ENCODE measurements at places on chromosomes 3 and 15. TPM values are rescaled to one million over a fixed set of nuclear protein-coding genes. Genes with fewer than 3 reads are reported as not detected.

GRCh38 chr3:23993556-23994243 lies 48.6 kb downstream of the NR1D2 start:
- H3K4me3 ChIP-seq: no peak overlapping the region
- peak overlapping the region; percentile 45 for H3K27ac ChIP-seq
- H3K27me3 ChIP-seq: no peaks in the 10 kb centered on the region
- no peak for DNase-seq

- DNase-seq: peak; percentile 32
- H3K4me3 ChIP-seq: peak overlapping the region; percentile 83
- no peaks in the 10 kb centered on the region for H3K36me3 ChIP-seq
- H3K4me1 ChIP-seq: peaks cover 50% of the 10 kb centered on the region
- H3K27me3 ChIP-seq: no peaks in the 10 kb centered on the region
These were observed 66.2 kb downstream of the KLF13 start for GRCh38 chr15:31392761-31393401.

DNA sequence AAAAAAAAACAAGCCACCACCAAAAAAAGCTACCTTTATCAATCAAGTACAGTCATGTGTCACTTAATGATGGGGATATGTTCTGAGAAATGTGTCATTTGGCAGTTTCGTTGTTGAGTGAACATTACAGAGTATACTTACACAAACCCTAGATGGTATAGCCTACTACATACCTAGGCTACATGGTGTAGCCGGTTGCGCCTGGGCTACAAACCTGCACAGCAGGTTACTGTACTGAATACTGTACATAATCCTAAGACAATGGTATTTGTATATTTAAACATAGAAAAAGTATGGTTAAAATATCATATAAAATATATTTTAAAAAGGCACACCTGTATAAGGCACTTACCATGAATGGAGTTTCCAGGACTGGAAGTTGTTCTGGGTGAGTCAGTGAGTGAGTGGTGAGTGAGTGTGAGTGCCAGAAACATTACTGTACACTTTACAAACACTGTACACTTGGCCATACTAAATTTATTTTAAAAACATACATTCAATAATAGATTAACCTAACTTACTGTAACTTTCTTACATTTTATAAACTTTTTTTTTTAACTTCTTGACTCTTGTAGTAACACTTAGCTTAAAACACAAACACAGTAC lies 25.9 kb upstream of the JMJD7 start:
- no peak overlapping the region for H3K4me3 ChIP-seq
- no peak for DNase-seq
- no peak overlapping the region for H3K27ac ChIP-seq
- H3K27me3 ChIP-seq: no peaks in the 10 kb centered on the region
- peaks cover 22% of the 10 kb centered on the region for H3K36me3 ChIP-seq

- DNase-seq: no peak
- H3K27ac ChIP-seq: no peak overlapping the region
- H3K36me3 ChIP-seq: peaks cover 72% of the 10 kb centered on the region
- H3K27me3 ChIP-seq: no peaks in the 10 kb centered on the region
- no peak overlapping the region for H3K4me3 ChIP-seq
These were observed 34.2 kb upstream of the OCA2 start for GRCh38 chr15:28133281-28133680.

- H3K27me3 ChIP-seq: no peaks in the 10 kb centered on the region
- H3K4me3 ChIP-seq: peak overlapping the region; percentile 92
- peak overlapping the region; percentile 94 for H3K27ac ChIP-seq
- H3K4me1 ChIP-seq: peaks cover 73% of the 10 kb centered on the region
These were observed 1.1 kb downstream of the MITF start for GRCh38 chr3:69740103-69741021.

- H3K36me3 ChIP-seq: no peaks in the 10 kb centered on the region
- DNase-seq: no peak
- no peaks in the 10 kb centered on the region for H3K4me1 ChIP-seq
These were observed 66.6 kb downstream of the KCNMB2 start for GRCh38 chr3:178602856-178603255.

DNA sequence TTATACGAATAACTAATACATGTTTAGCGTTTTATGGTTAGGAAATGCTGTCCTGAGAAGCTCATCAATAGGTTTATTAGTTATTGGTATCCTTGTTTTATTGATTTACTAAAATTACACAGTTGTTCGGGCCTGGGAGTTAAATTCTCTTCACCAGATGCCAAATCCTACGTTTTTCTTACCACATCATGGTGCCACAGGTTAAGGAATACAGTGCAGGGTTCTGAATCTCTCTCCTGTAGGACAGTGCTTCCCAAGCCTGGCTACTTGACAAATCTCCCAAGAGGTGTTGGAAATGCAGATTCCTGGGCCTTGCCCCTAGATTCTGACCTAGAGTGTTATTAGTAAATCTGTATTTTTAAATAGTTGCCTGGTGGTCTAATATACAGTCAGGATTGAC lies 273.4 kb upstream of the LRRFIP2 start:
- H3K27ac ChIP-seq: no peak overlapping the region
- no peak overlapping the region for H3K4me3 ChIP-seq
- peaks cover 15% of the 10 kb centered on the region for H3K4me1 ChIP-seq
- no peak for DNase-seq

DNA sequence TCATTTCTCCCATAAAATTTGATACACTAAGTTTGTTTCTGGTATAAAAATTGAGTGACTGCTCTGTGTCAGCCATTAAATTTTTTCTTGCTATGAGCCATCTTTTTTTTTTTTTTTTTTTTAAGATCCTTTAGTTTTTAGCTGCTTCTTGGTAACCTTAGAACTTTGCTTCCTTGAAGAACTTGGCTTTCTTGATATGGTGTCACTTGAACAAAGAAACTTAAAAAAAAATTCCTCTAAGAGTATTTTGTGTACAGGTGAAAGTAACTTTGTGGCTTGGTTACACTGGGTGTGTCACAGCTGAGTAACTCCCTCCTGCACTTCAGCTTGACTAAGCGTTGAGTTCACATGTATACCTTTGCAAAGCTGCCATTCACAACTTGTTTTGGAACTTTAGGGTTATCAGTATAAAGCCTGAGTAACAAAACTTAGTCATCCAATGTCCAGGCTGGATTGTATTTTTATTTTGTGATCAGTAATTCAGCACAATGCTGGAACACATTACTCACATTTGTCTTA lies 6.5 kb downstream of the CHD2 start:
- H3K27me3 ChIP-seq: no peaks in the 10 kb centered on the region
- peak overlapping the region; percentile 95 for H3K27ac ChIP-seq
- peak overlapping the region; percentile 74 for H3K4me3 ChIP-seq

- peaks cover 16% of the 10 kb centered on the region for H3K36me3 ChIP-seq
- H3K4me1 ChIP-seq: peaks cover 24% of the 10 kb centered on the region
- H3K4me3 ChIP-seq: peak overlapping the region; percentile 83
These were observed 503 bp downstream of the HLTF start for GRCh38 chr3:149085828-149086231.

- H3K4me3 ChIP-seq: no peak overlapping the region
- no peaks in the 10 kb centered on the region for H3K36me3 ChIP-seq
- H3K27me3 ChIP-seq: no peaks in the 10 kb centered on the region
- peak overlapping the region; percentile 61 for H3K27ac ChIP-seq
- peak; percentile 65 for DNase-seq
- H3K4me1 ChIP-seq: peaks cover 6% of the 10 kb centered on the region
These were observed 12.3 kb downstream of the CPNE9 start for GRCh38 chr3:9715764-9716437.

- no peak overlapping the region for H3K27ac ChIP-seq
- no peaks in the 10 kb centered on the region for H3K36me3 ChIP-seq
- peaks cover 50% of the 10 kb centered on the region for H3K27me3 ChIP-seq
- H3K4me1 ChIP-seq: no peaks in the 10 kb centered on the region
These were observed 18.3 kb upstream of the TMEM158 start for GRCh38 chr3:45244356-45244755.

DNA sequence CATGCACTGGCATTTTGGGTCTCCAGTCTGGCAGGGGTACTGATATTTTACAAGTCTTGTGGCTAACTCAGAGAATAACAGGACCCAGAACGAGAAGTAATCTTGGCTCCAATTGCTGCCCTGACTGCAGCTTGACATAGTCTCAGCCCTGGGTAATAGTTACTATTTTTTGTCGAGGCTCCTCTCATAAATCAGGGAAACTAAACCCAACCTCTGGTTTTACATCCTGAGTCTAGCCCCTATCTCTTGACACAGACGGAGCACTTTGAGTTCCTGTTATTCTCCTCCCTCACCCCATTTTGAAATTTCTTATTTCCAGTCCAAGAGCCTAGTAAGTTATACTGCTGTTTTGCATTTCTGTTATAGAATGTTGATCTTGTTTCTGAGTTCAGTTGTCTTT lies 276.1 kb upstream of the GOLIM4 start:
- no peaks in the 10 kb centered on the region for H3K27me3 ChIP-seq
- no peak overlapping the region for H3K4me3 ChIP-seq
- H3K27ac ChIP-seq: no peak overlapping the region

DNA sequence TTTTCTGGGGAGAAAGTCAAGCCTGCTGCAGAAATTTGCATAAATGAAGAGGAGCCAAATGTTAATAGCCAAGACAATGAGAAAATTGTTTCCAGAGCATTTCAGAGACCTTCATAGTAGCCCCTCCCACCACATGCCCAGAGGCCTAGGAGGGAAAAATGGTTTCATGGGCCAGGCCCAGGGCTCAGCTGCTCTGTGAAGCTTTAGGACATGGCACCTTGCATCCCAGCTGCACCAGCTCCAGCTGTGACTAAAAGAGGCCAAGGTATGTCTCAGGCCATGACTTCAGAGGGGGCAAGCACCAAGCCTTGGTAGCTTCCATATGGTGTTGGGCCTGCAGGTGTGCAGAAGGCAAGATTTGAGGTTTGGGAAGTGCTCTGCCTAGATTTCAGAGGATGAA lies 258.8 kb upstream of the SATB1 start:
- no peak overlapping the region for H3K27ac ChIP-seq
- H3K27me3 ChIP-seq: no peaks in the 10 kb centered on the region
- H3K36me3 ChIP-seq: no peaks in the 10 kb centered on the region
- no peaks in the 10 kb centered on the region for H3K4me1 ChIP-seq
- H3K4me3 ChIP-seq: no peak overlapping the region

- H3K4me1 ChIP-seq: peaks cover 97% of the 10 kb centered on the region
- no peaks in the 10 kb centered on the region for H3K27me3 ChIP-seq
- H3K27ac ChIP-seq: peak overlapping the region; percentile 86
- no peak overlapping the region for H3K4me3 ChIP-seq
- H3K36me3 ChIP-seq: peaks cover 17% of the 10 kb centered on the region
These were observed 43.5 kb downstream of the ABHD2 start for GRCh38 chr15:89131731-89132130.

- no peak overlapping the region for H3K27ac ChIP-seq
- no peaks in the 10 kb centered on the region for H3K4me1 ChIP-seq
These were observed 22.4 kb downstream of the CYP11A1 start for GRCh38 chr15:74345051-74345450.

DNA sequence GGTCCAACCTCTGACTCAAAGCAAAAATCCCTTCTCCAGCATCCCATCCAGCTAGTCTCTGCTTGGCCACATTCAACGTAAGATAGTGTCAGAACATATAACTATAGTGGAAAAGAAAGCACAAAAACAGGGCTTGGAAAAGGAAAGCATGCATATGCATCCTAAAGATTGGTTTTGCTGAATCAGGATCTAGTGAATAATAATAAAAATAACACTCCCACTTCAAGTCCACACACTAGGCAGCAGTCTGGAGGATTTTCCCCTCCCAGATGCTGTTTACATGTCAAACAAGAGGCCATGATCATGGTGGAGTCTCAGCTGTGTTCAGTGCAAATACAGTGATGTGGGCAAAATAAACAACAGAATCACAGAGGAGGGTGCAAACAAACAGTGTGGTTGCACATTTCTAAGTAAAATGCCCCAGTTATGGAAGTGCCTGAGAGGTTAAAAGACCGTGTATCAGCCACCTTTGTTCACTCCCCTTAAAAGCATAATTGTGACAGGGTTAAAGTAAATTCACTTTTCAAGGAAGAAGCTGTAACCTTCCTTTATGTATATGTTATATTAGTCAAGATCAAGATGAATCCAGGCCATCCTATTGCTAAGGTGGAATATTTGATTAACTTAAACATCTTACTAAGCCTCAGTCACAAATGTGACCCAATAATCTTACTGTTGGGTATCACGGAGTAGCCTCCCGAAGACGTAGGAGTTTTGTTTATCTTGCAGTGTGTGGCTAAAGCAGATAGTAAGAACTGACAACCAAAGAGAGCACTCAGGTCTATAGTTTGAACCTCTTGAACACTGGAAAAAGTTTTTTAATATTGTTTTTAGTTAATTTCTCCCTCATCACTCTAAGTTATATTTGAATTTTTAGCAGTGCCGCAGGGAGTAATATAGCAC lies 424.5 kb downstream of the SOX2 start:
- DNase-seq: no peak
- H3K27me3 ChIP-seq: no peaks in the 10 kb centered on the region
- H3K4me1 ChIP-seq: no peaks in the 10 kb centered on the region

GRCh38 chr3:14431452-14431916 lies 29.1 kb downstream of the SLC6A6 start:
- H3K4me3 ChIP-seq: peak overlapping the region; percentile 4
- H3K4me1 ChIP-seq: peaks cover 96% of the 10 kb centered on the region
- DNase-seq: no peak
- H3K36me3 ChIP-seq: no peaks in the 10 kb centered on the region
- H3K27ac ChIP-seq: peak overlapping the region; percentile 83

GRCh38 chr15:60074181-60074885 lies 70.2 kb downstream of the FOXB1 start:
- H3K4me3 ChIP-seq: no peak overlapping the region
- no peak overlapping the region for H3K27ac ChIP-seq
- H3K4me1 ChIP-seq: no peaks in the 10 kb centered on the region

- no peak for DNase-seq
- no peak overlapping the region for H3K27ac ChIP-seq
- H3K4me3 ChIP-seq: no peak overlapping the region
- no peaks in the 10 kb centered on the region for H3K36me3 ChIP-seq
These were observed 23.7 kb upstream of the C2CD4B start for GRCh38 chr15:62188744-62189143.

GRCh38 chr3:159928666-159929065 lies 60.0 kb upstream of the IL12A start:
- no peaks in the 10 kb centered on the region for H3K27me3 ChIP-seq
- H3K4me1 ChIP-seq: peaks cover 22% of the 10 kb centered on the region
- H3K27ac ChIP-seq: peak overlapping the region; percentile 64
- H3K4me3 ChIP-seq: no peak overlapping the region
- H3K36me3 ChIP-seq: no peaks in the 10 kb centered on the region
- DNase-seq: no peak

- no peaks in the 10 kb centered on the region for H3K27me3 ChIP-seq
- no peaks in the 10 kb centered on the region for H3K36me3 ChIP-seq
- no peak overlapping the region for H3K4me3 ChIP-seq
- DNase-seq: no peak
- H3K4me1 ChIP-seq: no peaks in the 10 kb centered on the region
- no peak overlapping the region for H3K27ac ChIP-seq
These were observed 595.2 kb downstream of the ZIC1 start for GRCh38 chr3:148004331-148004730.

The LYSMD2 gene
- 4.2 TPM for total RNA-seq

The PLXNB1 gene
- total RNA-seq: 42.6 TPM

The PLA1A gene
- total RNA-seq: 2.8 TPM

The TMEM44 gene
- 7.5 TPM for total RNA-seq

The GABRR3 gene
- not detected for total RNA-seq

The ISLR2 gene
- total RNA-seq: 2.6 TPM

The RPS17 gene
- 800 TPM for total RNA-seq

The GOLGA8B gene
- 11.8 TPM for total RNA-seq

Data from left ventricle myocardium inferior (tissue), 1 donor.